ENCODE measurements at places on chromosomes 13 and 19. TPM values are rescaled to one million over a fixed set of nuclear protein-coding genes. Genes with fewer than 3 reads are reported as not detected.

The RXFP2 gene
- total RNA-seq: not detected

The ZNF20 gene
- not detected for total RNA-seq

The MFSD12 gene
- 174 TPM for total RNA-seq

The MCF2L gene
- total RNA-seq: 0.36 TPM

The RDH8 gene
- 0.26 TPM for total RNA-seq

The PRR36 gene
- total RNA-seq: 0.20 TPM

The ERICH6B gene
- not detected for total RNA-seq

The HPN gene
- total RNA-seq: 0.06 TPM

The ZSCAN18 gene
- total RNA-seq: 2.1 TPM

The DHDH gene
- total RNA-seq: 1.7 TPM

The PRR22 gene
- 2.7 TPM for total RNA-seq

The MAST1 gene
- 1.9 TPM for total RNA-seq

The ADGRL1 gene
- total RNA-seq: 3.3 TPM

The DCLK1 gene
- total RNA-seq: 1.2 TPM

The CEACAM21 gene
- total RNA-seq: not detected
